ENCODE measurements at places on chromosomes 16 and 17.

DNA sequence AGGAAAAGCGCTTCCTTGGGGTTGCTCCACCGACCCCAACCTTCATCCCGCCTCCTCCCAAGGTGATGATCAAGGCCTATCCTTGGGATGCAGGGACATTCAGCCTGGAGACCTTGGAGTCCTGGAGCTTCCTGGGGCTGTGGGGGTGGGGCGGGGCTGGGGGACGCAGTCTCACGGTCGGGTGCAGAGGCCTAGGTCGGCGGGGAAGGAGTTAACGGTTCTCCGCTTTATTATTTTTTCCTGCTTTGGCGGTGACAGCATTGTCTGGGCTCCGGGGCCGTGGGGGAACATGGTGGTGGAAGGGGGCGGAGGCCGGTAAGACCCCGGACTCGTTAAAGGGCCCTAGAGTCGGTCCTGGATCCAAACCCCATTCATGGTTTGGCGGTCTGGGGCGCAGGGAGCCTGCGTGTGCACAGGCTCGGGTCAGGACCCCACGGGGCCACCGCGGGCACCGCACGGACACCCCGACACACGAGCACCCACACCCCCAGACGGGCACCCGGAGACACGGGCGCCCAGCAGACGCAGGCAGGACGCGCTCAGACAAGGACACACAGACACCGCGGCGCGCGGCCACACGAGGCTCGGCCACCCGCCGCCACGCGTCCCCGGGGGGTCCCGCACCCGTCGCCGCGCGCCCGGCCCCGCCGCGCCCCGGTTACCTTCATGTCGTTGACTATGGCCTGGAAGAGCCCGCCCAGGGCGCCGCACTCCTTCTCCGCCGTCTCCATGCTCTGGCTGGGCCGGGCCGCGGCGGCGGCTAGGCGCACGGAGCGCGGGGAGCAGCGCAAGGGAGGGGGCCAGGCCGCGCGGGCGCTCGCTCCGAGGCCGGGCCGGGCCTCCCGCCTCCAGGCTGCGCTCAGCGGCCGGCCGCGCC is 554 bp downstream of the MTSS2 start:
- peak; percentile 32 for DNase-seq

GRCh38 chr16:24700549-24701392 is 28.7 kb upstream of the TNRC6A start:
- no peak for DNase-seq

DNA sequence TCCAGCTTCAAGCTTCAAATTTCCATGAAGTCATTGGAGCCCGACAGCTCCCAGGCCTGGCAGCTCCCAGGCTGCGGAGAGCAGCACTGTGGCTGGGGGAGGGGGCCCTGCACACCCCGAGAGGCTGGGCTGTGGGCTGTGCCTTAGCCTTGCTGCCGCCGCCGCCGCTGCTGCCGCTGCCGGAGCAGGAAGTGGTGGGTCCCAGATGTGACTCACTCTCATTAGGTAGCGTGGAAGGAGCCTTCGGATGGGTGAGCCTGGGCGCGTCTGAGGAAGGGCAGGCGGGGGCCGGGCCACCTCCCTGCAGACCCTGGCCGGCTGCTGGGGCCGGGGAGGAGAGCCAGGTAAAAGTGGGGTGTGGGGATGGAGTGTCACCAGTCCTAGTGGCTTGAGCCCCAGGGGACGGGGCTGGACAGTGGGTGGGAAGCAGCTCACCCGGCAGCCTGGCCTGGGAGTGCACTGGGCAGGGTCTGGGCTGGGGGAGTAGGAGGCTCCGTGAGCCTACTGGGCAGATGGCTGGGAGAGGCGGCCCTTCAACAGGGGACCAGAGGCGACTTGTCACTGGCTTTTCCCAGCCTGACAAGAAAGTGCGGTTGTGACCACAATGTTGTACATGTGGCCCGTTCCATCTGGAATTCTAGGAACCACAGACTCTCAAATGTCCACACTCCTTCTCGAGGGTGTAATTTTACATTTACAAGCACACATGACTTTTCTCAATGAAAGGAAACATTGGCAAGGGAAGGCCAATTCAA is at the start of gene ADCY7:
Gene ADCY7 (plus strand): TSS at position 215 of the 755 bp plus-strand sequence. CDS start 21,629 bp downstream, outside the sequence.
- peak; percentile 82 for DNase-seq

- peak; percentile 86 for DNase-seq
Measured at GRCh38 chr17:33964344-33964979, 290.6 kb upstream of the CCL2 start.

- no peak for DNase-seq
Measured at GRCh38 chr17:43928609-43929008, 13.7 kb downstream of the PPY start.

GRCh38 chr16:84768808-84769197 is 51.0 kb upstream of the CRISPLD2 start:
- no peak for DNase-seq

- DNase-seq: peak; percentile 63
Measured at GRCh38 chr17:79838522-79839274, 542 bp downstream of the CBX4 start.

GRCh38 chr17:75345514-75346167 is 56.4 kb upstream of the SLC25A19 start:
- peak; percentile 73 for DNase-seq

DNA sequence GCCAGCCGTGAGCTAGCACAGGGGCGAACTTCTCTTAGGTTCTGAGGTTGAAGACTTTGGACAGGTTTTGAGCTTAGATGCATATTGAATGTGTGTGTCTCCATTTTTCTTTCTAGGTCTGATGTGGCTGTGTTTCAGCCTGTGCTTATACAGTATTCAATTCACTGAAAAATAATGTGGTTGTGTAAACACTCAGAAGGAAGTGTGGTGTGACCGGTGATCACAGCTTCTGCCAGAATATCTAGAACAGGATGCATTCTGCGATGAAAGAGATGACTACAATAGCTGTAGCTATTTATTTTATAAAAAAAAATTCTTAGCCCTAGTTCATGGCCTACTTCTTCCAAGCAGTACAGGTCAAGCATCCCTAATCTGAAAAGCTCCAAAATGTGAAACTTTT is 64.4 kb downstream of the MAP2K6 start:
- DNase-seq: no peak

DNA sequence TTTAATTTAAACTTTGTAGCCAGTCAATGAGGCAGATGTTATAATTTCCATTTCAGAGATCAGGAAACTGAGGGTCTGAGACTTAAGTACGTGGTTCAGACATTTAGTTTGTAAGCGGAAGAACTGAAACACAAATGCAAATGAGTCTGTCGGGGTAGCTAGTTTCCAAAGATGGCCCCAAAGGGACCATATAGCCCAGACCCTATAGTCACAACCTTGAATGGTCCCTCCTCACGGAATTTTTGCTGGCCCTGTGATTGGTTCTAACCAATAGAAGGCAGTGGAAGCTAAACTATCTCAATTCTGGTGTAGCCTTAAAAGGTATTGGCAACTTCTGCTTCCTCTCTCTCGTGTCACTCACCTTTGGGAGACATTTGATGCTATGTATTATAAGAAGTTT is 7.5 kb upstream of the BCO1 start:
- DNase-seq: no peak

GRCh38 chr17:51402899-51403298 is 142.6 kb downstream of the UTP18 start:
- DNase-seq: no peak

- DNase-seq: no peak
Measured at GRCh38 chr17:19753661-19754463, 5.8 kb upstream of the ALDH3A1 start.

DNA sequence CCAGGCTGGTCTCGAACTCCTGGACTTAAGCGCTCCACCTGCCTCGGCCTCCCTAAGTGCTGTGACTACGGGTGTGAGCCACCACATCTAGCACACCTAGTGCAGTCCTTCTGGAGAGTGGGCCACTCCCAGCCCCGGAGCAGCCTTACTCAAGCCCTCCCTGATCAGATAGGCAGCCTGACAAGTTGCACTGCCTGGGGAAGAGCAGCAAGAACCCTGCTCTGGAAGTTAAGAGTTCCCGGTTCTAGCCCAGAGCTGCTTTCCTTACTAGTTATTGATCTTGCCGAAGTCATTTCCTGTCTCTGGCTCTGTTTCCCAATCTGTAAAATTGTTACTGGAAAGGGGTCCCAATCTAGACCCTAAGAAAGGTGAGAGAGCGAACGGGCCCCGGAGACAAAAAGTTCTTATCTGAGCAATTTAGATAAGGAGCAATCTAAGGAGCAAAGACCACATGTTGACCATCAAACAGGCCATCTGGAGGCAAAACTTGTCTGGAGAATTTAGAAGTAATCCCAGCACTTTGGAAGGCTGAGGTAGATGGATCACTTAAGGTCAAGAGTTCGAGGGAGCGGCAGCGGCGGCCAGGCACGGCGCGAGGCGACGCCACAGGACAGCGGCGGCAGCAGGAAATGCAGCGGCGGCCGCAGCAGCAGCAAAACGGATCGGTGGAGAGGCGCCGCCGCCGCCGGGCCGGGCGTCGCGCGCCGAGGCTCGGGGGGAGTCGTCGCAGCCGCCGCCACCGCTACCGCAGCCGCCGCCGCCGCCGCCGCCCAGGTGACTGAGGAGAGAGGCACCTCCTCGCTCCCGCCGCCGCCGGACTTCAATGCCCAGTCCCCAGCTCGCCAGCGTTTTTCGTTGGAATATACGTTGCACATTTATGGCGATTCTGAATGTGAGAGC is 4.3 kb upstream of the NAGLU start:
- peak; percentile 81 for DNase-seq

GRCh38 chr16:15822957-15823356 is 33.9 kb downstream of the MYH11 start:
- no peak for DNase-seq

GRCh38 chr16:68190736-68191510 is 45.0 kb downstream of the ESRP2 start:
- no peak for DNase-seq

- DNase-seq: no peak
Measured at GRCh38 chr16:85279825-85280545, 167.7 kb upstream of the CIBAR2 start.

DNA sequence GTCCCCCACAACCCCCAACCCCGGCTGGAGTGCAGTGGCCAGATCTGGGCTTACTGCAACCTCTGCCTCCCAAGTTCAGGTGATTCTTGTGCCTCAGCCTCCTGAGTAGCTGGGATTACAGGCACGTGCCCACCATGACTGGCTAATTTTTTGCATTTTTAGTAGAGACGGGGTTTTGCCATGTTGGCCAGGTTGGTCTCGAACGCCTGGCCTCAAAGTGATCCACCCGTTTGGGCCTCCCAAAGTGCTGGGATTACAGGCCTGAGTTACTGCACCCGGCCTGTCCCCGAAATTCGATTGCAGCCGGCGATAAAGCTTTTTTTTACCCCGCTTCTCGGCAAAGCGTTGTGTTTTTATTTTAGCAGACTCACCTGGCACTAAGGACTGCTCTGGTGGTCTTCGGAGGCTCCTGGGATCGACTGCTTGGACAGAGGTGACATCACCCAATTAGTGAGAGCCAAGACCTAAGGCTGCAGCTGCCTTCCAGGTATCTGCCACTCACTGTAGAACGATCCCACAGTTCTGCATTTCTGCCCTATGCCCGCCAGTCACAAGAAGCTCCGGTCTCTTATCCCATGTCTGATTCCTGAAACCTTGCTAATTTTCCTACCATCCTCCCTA is 82.2 kb upstream of the ARL4D start:
- DNase-seq: no peak

- no peak for DNase-seq
Measured at GRCh38 chr17:17502741-17503565, 6.8 kb upstream of the RASD1 start.

DNA sequence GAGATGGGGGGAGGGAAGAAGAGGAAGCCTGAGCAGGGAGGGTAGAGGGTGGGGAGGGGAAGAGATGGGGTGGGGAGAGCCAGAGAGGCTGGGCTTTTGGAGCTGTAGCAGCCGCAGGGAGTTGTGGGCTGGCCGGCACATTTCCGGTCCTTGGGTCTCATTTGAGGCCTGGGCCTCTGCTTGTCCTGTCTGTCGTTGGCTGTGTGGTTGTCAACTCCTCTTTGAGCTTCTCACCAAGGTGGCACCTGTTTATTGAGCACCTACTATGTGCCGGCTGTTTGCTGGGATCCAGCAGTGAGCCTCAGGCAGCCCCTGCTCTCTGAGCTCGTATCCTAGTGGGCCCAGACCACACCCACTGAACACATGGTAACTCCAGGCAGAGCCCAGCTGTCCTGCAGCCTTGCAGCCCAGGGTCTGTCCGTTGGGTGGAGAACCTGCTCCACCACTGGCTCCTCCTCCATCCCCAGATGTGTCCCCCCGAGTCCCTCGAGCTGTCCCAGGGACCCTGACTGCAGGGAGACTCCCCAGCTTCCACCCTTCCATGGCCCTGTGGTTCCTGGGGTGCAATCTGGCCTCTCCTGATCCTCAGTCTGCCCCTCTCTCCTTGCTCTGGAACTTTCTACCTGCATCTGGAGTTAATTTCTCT is 164.9 kb downstream of the IRF8 start:
- DNase-seq: no peak

DNA sequence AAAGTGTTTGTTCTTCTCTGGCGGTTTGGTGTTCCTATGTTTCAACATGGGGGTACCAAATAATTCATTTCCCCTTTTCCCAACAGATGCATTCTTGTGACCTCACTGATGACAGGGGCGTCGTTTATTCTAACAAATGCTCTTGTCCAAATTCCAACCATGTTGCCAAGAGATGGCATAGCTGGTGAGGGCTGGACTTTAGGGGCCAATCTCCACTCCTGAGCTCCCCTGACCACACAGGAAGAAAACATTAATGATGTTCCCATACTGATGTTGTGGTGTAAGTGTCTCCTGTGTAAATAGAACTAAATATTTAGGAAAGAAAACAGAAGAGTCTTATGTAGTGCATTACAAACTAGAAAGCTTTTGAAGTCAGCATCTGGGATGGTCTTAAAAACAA is 431.6 kb downstream of the CDH13 start:
- no peak for DNase-seq

DNA sequence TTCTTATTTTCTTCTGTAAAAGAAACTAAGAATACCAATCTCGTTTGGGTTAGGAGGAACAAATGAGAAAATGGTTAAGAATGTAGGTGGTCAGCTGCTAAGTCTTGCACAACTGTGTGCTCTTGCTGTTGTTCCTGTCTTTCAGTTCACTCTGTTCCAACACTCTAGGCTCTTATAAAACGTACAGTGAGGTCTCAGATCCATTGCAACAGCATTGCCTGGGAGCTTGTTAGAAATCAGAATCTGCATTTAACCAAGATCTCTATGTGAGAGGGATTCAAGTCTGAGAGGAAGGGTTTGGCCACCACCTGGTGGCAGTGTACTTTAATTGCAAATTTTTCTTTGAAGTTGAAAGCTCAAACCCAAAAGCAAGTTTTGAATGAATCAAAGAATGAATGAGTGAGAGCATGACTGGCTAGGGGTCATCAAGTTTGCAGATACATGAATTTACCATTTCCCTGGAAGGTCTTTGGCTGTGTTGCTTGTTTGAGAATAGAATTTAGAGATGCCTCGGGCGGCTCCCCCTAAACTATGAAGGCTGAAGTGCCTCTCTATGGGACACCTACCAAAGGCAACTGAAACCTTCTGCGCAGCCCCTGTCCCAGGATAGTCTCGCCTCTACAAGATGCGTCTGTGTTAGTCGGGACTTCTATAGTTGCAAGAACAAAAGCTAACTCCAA is 2.5 kb downstream of the ALOX15B start:
- peak; percentile 88 for DNase-seq

- DNase-seq: no peak
Measured at GRCh38 chr16:11307639-11308492, 26.7 kb upstream of the PRM1 start.

DNA sequence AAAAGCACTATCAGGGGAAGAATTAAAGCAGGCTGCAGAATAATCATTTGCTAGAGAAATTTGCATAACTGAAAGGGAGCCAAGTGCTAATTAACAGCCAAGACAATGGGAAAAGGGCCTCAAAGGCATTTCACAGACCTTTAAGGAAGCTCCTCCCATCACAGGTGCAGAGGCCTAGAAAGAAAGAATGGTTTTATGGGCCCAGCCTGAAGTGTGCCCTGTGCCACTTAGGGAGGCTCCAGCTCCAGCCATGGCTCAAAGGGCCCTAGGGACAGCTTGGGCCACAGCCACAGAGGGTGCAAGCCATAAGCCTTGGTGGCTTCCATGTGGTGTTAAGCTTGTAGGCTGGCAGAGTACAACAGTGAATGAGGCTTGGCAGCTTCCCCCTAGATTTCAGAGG is 50.1 kb downstream of the RNF112 start:
- DNase-seq: no peak

All from OCI-M1 (cell line).